Caki2 (cell line): ENCODE measurements at places on chromosomes 13 and 19. TPM values are rescaled to one million over a fixed set of nuclear protein-coding genes. Genes with fewer than 3 reads are reported as not detected.

- DNase-seq, result no peak
Observed at GRCh38 chr19:5314907-5315298, 25.7 kb downstream of the PTPRS start.

DNA sequence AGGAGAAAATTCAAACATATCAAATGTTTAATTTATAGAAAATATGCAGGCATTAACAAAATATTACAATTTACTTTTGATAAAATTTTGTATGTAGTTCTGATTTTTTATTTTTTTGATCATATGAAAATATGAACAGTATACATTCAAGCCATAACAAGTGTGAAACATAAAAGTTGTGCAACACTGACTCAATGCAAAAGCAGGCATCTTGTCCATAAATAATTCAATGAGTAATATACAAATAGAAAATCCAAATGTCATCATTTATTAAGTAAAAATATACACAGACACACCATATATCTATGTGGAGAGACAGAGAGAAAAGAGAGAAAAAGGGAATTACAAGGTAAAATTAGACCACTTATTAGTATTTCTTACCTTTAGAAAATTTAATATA lies 1183.9 kb downstream of the SLITRK1 start:
- DNase-seq, result no peak

DNA sequence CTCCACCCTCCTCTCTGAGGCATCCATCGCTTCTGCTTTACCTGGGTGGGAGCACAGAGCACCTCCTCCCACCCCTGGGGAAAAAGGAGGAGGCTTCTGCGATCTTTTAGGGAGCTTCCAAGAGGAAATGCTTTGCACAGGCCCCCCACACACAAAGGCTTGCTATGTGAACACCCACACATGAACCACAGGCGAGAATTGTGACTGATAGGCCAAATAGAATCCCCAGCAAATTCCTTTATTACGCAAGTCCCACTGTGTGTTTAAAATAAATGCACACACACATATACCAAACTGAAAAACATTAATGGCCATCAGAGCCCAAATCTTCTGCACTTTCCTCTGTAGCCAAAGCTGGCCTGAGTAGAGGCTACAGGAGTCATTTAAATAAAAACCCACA lies 50.6 kb downstream of the HSPH1 start:
- DNase-seq, result no peak

GRCh38 chr19:2149980-2150793 lies 1.2 kb downstream of the AP3D1 start:
- no peak for DNase-seq

GRCh38 chr19:18488403-18488723 lies 33.5 kb downstream of the ELL start:
- DNase-seq, result no peak

GRCh38 chr19:28934631-28935030 lies 278.3 kb downstream of the UQCRFS1 start:
- DNase-seq, result no peak

Gene SAFB
- total RNA-seq, result 35.5 and 54.0 TPM in 2 replicates

Gene ZNF541
- total RNA-seq, result not detected in 2 replicates

Gene LYL1
- not detected in 2 replicates for total RNA-seq

Gene IGFL1
- total RNA-seq, result not detected in 2 replicates

Gene CGB8
- 1.7 TPM in 1 of 2 replicates, not detected in the other for total RNA-seq
